ENCODE measurements at places on chromosomes 3 and 15. TPM values are rescaled to one million over a fixed set of nuclear protein-coding genes. Genes with fewer than 3 reads are reported as not detected.

Gene POLQ
- 7.0 TPM for total RNA-seq

Gene RPN1
- 390 TPM for total RNA-seq

Gene SCAMP5
- 1.7 TPM for total RNA-seq

Gene VGLL3
- total RNA-seq = 14.5 TPM

Gene TARS3
- 8.2 TPM for total RNA-seq

Gene CDAN1
- total RNA-seq = 9.8 TPM

Gene GPR62
- total RNA-seq = under 0.01 TPM

Gene C2CD4B
- 0.26 TPM for total RNA-seq
